A673 (cell line): ENCODE measurements at places on chromosomes 11 and 22.

DNA sequence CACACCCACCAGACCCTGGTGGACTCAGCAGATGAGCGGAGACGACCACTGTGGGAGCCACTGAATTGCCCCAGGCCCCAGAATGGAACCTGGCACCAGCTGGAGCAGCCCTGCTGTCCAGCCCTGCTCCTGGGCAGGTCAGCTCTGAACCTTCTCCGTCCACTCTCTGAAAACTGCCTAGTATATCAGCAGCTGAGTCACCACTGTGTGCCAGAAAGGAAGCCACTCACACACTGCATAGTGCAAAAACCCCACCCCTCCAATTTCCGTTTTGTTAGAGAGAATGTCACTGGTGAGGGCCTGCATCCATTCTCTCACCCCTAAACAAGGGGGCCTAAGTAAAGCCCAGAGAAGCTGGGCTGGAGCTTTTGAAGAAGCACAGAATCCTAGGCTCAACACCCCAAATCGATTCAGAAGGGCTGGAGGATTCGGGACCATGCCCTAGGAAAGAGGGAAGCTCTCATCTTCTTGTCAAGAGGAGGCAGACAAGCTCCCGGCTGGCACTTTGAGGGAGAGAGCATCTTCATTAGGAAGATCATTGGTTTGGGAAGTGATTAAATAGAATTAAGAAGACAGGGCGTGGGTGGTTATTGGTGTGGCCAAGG is 44.5 kb downstream of the GALNT18 start:
- DNase-seq, result no peak

DNA sequence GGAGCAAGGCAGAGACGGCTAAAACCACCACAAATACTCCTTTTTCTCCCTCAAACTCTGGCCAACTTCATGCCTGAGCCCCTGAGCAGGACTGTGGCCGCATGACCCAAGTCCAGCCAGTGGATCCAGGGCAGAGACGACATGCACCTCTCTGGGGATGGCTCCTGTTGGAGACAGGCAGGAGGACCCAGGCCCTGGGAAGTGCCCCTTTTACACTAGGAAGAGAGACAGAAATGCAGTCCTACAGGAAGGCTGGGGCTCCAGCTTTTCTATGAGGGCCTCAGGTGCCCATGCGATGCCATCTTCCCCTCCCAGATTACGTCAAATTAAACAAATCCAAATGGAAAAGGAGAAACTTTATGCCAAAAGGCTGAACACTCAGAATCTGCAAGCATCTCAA is 498.0 kb downstream of the BRD1 start:
- DNase-seq, result no peak

GRCh38 chr11:36187622-36188021 is 101.6 kb downstream of the COMMD9 start:
- DNase-seq, result no peak

DNA sequence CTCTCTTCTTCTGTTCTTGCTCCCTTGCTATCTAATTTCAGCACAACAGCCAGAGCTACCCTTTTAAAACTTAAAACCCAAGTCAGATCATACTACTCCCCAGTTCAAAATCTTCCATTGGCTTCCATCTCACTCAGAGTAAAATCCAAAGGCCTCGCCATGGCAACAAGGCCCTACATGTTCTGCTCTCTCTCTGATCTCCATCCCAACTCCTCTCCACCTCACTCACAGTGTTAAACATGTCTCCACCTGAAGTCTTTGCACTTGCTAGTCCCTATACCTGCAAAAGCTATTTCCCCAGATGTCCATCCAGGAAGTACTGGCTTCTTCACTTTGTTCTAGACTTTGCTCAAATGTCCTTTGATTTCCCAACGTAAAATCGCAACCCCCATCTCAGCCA is 3.0 kb upstream of the GRAP2 start:
- no peak for DNase-seq

GRCh38 chr11:89612096-89612495 is 98.0 kb upstream of the TRIM77 start:
- DNase-seq, result no peak

- DNase-seq, result no peak
Measured at GRCh38 chr11:134355136-134355535, 23.3 kb downstream of the GLB1L2 start.

DNA sequence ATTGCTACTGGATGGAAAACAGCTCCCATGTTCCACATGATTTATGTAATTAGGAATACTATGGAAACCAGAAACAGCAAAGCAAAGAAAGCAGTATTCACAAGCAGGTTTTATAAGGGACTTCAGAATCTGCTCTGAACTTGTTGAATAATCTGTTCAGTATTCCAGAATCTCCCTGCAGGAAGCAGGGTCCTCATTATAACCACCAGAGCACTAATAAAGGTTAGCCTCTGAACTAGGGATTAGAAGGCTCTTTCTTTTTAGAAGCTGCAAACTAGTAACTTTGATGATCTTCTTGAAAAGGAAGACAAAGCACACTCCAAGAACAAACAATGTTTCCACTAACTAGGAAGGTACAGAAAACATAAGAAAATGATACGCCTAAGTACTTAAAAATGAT is 125.8 kb downstream of the DCDC1 start:
- DNase-seq, result no peak

DNA sequence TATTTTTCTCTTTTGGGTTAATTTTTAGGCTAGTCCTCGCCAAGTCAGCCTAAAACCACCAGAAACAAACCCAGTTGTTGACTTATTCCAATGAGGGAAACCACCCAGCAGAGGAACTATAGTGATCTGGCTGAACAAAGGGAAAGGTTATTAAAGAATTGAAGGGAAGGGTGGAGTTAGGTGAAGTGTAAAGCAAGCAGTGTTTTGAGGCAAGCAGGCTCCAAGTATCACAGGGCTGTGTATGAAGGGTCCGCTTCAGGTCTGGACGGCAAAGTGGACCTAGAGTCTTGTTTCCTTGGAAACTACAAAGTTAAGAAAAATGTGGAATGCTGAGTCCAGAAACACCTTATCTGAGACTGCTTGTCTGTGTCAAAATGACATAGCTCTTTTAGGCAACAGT is 3.2 kb upstream of the TCN2 start:
- DNase-seq, result no peak
